ENCODE measurements at places on chromosomes 3 and 15.
A peak's percentile ranks its signal among the peaks of the same experiment; 100 is the strongest.

GRCh38 chr3:149618151-149619123 is 39.4 kb downstream of the WWTR1 start:
- DNase-seq, result no peak

DNA sequence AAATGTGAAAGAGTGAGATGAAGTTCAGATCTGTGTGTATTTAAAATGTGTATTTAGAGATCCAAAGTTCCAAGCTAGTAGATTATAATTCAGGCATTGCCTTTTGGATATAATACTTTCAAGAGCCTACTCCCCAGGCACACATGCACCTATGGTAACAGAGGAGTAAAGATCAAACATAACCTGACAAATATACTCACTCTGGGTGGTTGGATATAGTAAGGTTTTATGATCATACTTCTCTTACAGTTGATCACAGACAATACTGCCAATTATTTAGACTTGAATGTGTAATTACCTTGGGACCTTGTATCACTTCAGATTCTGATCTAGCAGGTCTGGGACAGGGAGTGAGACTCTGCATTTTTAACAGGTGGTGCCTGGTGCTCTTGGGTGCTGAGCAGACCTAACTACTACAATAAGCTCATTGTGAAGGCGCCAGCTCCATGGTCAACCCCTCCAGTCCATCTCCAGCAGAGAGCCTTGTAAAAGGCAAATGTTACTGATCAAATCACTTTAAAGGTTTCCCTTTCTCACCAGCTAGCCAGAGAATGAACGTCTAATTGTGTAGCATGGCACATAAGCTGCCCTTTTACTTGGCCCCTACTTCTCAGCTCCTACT is 55.5 kb downstream of the NBEAL2 start:
- DNase-seq, result no peak

DNA sequence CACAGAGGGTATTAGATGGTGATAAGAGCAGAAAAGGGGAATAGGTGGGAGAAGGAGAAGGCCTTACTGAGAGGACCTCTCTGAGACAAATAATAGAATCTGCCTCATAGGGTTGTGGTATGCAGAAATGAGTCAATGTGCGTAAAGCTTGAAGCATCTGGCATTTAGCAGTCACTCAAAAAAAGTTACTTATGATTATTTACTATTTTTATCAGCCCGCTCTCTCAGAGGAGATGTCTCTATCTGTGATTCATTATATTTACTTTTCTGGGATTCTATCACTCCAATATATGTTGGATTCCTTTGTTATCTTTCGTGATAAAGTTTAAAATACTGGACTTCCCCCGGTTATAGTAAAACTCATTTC is 4.6 kb upstream of the TM4SF1 start:
- no peak for DNase-seq

DNA sequence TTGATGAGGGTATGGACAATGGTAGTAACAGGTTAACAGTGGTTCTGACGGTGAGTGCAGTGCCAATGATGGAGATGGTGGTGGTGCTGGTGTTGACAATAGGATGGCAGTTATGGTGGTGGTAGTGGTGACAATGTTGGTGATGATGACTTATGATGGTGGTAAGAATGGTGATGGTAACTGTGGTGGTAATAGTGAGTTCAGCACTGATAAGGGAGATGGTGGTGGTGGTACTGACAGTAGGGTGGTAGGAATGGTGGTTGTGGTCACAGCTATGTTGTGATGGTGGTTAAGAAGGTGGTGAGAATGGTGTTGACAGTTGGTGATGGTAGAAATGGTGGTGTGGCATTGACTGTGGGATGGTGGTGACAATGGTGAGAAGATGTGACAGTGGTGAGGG is 13.4 kb upstream of the INSYN1 start:
- no peak for DNase-seq

DNA sequence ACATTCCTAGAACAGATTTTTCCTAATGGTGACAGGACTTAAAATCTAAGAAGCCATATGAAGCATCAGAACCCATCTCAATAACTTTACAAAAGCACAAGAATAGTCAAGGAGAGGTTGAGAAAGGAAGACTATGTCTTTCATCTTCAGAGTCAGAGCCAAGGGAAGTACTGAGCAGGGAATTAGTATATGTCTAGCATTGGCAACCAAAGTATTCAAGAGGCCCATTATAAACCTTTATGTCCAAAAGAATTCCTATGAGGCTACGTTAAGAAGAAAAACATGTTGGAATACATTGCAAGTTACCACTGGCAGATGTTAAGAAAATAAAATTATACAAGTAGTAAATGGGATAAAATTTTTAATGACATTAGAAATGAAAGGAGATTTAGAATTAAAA is 150.5 kb downstream of the MAGI1 start:
- no peak for DNase-seq

GRCh38 chr15:74180881-74181602 is 7.5 kb downstream of the ISLR start:
- DNase-seq, result no peak

DNA sequence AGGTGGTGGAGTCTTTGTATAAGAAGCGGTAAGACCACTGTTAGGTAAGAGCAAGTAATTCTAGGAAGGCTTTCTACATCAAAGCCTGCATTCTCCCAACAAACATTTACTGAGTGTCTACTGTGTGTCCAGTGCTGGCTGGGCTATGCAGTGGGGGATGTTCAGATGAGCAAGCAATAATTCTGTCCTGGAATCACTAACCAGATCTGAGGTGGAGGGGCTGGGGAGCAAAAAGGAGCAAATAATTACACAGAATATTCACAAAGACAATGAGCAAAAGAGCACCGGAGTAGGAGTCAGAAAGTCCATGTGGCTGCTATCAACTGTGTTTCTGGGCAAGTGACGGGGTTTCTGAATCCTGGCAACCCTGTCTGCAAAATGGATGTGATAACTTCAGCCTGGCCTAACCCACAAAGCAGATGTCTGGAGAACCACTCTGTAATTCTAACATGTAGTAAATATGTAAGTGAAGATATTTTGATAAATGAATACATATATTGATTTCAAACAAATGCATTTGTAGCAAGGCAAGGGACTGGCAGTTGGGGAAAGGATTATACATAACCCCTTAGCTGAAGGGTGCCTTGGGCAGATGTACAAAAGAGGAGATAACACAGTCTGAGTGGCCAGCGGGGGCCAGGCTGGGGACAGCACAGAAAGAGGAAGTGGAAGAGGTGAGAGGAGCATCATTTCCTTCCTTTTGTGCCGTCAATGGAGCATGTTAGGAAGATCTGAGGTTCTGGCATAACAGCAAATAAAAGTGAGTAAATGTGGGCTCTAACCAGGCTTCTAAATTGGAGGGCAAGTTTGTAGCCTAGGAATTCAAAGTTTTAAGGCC is 28.8 kb downstream of the CYP8B1 start:
- no peak for DNase-seq

GRCh38 chr15:39315206-39315850 is 265.6 kb upstream of the THBS1 start:
- DNase-seq, result no peak

- DNase-seq, result no peak
Observed at GRCh38 chr3:173773800-173774199, 376.3 kb downstream of the NLGN1 start.

DNA sequence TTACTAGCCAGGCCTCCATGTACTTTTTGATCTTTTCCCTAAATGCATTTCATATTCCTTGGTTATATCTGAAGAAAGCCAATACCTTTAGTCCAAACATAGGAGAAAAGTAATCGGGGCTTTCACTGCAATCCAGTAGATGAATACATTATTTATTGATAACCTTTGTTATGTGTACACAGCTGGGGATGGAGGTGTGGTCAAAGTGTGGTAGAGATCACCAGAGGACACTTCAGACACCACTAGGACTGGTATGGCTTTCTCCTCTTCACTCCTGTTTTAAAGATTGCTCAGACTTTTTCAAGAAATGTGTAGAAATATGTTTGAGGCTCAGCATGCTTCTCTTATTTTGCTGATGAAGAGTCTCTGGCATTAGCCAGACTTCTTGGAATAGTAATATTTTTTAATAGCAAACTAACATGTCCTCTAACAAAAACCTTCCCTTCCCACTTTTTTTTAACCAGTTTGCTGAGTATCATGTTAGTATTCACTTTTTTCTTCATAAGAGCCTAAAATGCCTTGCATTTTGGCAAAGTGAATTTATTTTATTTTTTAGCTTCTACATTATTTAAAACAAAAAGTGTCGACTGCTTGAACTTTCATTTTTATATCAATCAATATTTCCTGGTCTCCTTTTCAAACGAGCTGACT is 65.6 kb upstream of the MBNL1 start:
- DNase-seq, result no peak

DNA sequence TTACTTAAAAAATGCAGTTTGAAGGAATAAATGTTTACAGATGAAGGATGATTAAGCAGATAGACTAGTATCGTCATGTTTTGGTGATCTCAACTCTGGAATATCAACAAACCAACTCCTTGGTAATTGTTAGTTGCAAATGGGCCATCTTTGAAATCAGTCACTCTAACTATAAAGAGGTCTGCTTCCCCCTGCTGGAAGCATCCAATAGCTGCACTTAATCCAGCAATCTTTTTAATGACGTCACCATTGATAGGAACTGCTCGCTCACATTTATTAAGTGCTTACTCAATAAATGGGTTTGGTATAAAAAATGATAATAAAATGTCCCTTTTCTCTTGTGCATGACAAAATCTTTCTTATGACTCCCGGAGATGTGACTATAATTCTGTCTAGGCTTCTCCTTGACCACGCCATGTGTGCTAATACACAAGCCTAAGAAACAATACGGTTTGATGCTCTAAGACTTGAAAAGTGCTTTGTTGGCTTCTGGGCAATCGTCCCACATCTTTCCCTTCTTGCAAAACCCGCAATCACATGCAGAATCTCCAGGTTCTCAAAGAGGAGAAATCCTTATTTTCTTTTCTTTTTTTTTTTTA is 227.6 kb upstream of the POU1F1 start:
- DNase-seq, result peak; percentile 50

GRCh38 chr3:90056281-90057032 is 949.0 kb downstream of the EPHA3 start:
- no peak for DNase-seq

DNA sequence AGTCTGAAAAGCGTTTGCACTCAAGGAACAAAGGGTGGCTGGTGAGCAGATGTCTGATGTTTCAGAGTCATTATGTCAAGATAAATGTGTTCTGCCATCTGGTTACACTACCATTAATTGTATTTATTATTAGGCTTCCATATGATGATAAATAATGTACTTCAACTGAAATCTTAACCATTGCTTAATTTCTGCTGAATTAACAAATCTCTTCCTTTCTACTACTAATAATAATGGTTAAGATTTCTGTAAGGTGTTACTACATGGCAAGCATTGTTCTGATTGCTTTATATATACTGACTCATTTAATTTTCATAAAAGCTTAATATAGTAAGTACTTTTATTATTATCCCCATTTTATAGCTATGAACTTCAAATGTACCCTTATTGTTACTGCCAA is 68.4 kb upstream of the GALNT15 start:
- DNase-seq, result no peak

DNA sequence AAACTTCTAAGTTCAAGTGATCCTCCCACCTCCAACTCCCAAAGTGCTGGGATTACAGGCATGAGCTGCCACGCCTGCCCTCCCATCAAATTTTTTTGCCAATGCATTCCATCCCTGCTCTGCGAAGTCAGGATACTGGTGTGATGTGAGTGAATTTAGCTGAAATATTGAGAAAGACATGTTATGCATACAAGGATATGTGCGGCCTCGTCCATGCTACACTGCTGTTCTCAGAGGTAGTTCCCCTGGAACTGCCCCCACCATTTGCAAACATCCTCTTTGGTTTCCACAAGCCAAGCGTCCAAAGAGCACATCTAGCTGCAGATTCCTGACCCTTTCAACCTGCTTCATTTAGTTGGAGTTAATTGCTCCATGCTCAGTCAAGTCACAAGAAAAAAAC is 36.5 kb upstream of the BCL2A1 start:
- no peak for DNase-seq

All from AG04449 (cell line).